T-helper 2 cell treated with Interferon-gamma antibody and Interleukin-4, amounts not matched to agents 5 μg/mL and 100 μg/mL, for 36 hours (primary cell): ENCODE measurements at places on chromosomes 1 and 21.
A peak's percentile ranks its signal among the peaks of the same experiment; 100 is the strongest.

DNA sequence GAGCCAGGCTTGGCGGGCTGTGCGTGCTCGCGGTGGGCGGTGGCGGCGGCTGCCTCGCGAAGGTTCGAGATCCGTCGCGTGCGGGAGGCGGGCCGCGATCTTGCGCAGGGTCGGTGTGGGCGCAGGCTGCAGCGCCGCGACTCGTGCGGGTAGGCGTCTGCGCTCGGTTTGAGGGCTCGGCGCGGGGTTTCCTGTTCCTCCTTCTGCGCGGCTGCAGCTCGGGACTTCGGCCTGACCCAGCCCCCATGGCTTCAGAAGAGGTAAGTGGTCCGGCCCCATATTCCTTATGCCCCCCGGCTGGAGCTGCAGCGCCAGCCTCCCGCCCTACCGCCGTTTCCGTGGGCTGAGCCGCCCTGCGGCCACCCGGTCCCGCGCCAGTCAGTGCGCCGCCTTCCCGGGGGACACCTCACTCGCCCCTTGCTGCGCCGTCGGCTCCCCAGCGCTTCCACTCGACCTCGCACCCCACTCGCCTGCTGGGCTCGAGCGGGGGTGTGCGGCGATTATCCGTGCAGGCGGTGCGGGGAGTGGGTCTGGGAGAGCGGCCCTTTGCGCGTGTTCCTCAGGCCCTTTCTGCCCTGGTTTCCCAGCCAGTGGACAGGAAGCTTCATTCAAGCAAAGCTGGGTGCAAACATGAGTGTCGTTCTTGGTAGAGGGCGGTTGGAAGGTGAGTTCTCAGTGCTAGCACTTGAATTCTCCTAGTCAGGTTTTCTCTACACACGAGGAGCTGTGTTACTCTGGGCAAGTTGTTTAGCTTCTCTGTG is at the start of gene CACYBP:
TSS of gene CACYBP (plus strand) at position 12 of the 761 bp plus-strand sequence. CDS start at position 246, 234 bp downstream.
- no peak for DNase-seq

GRCh38 chr1:204872262-204872881 is 1.7 kb downstream of the NFASC start:
- no peak for DNase-seq

- no peak for DNase-seq
Measured at GRCh38 chr1:244958593-244958992, 94.2 kb upstream of the HNRNPU start.

GRCh38 chr1:51305371-51305823 is 25.0 kb downstream of the TTC39A start:
- no peak for DNase-seq

DNA sequence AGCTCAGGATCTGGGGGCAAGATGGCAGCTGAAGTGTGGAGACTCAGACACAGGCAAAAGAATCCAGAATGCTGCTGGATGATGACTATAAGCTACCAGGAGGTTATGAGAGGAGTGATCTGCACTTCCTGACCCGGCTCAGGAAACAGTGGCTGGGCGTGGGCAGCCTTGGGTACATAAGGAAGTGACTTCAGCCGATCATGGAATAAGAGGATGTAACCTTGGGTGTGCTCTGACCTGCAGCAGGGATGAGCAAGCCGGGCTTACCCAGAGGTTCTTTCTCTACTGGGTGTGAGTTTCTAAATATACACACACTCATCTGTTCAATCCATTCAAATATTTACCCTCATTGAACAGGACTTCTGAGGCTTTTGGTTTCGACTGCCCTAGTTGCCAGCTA is 62.7 kb downstream of the CD34 start:
- DNase-seq, result peak; percentile 76

GRCh38 chr1:156615946-156616345 is 3.3 kb upstream of the HAPLN2 start:
- DNase-seq, result no peak

- DNase-seq, result no peak
Measured at GRCh38 chr1:113530021-113530420, 139.7 kb downstream of the MAGI3 start.

- DNase-seq, result no peak
Measured at GRCh38 chr1:221093903-221094791, 214.9 kb downstream of the HLX start.

GRCh38 chr1:151472856-151473731 is 13.8 kb upstream of the POGZ start:
- DNase-seq, result no peak

GRCh38 chr1:12604114-12604874 is 13.7 kb downstream of the DHRS3 start:
- DNase-seq, result peak; percentile 64

- DNase-seq, result no peak
Measured at GRCh38 chr1:54188291-54188690, 11.5 kb downstream of the CYB5RL start.
